ENCODE measurements at places on chromosomes 2 and 18.

DNA sequence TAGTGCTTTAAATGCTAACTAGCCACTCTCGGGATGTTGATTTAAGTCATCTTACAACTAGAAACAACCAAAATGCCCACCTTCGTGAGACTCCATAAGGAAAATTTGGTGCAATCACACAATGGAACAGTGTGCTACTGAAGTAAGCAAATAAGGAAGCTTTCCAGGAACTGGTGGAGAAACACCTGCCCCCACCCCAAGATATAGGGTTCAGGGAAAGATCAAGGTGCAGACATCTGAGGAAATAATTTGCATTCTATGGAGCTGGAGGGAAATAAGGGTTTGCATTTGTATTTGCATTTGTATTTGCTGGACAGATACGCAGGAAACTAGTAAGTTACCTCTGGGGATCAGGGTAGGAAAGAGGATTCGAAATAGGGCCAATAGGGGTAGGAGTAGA lies 90.9 kb downstream of the ACAA2 start:
- DNase-seq, result no peak

- no peak for DNase-seq
Observed at GRCh38 chr18:28204154-28204553, 27.2 kb upstream of the CDH2 start.

DNA sequence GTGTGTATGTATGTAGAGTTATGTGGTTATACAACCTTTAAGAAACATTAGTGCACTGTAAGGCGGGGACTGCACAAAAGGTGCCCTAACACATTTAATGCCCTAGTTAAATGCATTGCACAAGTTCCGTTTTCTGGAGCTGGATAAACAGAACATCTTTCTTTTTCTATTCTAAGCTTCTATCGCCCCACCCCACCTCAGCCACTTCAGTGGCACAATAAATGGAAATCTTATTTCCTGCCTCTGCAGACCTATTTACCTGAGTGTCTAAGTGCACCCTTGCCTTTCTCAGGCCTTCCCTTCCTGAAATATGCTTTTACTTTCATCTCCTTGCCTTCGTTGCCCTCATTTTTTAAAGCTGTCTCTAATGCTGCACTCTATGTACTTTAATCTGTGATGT lies 123.5 kb downstream of the TANC1 start:
- no peak for DNase-seq

- no peak for DNase-seq
Observed at GRCh38 chr2:46039543-46040303, 257.5 kb upstream of the EPAS1 start.

- DNase-seq, result no peak
Observed at GRCh38 chr18:22409445-22409844, 8.3 kb downstream of the CTAGE1 start.

DNA sequence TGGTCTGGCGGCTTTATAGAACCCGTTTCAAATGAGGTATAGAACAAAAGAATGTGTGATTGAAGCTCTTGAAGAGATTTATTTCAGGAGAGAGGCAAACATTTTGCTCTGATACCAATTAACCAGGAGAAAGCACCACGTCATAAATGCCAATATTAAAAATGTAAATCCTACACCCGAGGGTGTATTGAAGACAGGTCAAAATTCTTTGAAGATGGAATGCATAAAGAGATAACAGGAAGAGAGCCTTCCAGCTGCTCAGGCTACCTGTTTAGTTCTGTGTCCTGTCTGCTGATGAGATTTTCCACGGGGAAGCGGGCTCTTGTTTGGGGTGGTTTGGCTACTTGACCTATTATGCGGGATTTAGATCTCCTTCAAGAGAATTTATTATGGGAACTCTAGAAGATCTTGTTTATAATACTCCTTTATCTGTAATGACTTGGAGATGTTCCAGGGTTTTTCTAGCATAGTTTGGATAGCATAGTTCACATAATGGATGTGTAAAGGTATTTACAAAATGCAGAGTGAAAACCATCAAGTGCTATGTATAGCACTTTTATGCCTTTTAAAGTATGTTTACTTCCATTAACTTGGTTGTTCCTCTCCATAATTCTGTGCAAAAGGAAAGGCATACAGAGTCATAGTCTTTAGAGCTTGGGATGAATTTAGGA lies 204.5 kb upstream of the SPRED2 start:
- no peak for DNase-seq

GRCh38 chr2:207692206-207693065 lies 19.0 kb upstream of the CCNYL1 start:
- peak; percentile 35 for DNase-seq

- no peak for DNase-seq
Observed at GRCh38 chr2:74532222-74532621, 2.5 kb downstream of the HTRA2 start.

- DNase-seq, result no peak
Observed at GRCh38 chr18:78514910-78515670, 464.5 kb upstream of the SALL3 start.

DNA sequence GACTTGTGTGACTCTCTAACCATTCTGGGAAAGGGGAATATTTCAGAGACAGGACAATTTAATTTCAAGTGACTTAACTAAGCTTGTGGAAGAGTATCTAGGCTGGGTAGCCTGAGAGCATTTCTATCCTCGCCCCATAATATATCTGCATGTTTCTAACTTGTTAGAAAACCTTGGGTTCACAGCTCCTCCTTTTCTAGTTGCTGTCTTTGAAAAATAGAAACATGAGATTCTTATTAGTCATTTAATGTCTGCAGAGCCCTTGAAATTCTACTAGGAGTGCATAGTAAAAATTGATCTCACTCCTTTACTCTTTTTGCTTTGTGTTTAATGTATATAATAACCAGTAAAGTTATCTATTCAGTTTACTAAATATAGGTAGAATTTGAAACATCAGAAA lies 22.4 kb downstream of the CTLA4 start:
- DNase-seq, result no peak

DNA sequence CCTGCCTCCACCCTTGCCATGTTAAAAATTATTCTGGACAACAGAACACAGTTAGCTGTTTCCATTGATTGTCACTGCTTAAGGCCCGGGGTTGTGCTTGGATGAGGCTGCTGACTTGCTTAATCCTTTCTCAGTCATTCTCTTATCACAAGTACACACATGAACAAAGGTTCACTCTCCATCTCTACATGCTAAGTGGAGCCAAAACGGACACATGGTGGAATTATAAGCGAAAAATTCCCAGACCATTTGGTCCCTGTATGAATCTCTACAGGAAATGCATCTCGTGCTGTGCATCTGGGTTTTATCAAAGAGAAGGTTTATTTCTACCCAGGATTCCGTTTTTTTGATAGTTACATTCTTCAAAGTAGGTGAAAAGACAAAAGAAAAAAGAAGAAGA lies 177.5 kb upstream of the ETAA1 start:
- DNase-seq, result no peak

DNA sequence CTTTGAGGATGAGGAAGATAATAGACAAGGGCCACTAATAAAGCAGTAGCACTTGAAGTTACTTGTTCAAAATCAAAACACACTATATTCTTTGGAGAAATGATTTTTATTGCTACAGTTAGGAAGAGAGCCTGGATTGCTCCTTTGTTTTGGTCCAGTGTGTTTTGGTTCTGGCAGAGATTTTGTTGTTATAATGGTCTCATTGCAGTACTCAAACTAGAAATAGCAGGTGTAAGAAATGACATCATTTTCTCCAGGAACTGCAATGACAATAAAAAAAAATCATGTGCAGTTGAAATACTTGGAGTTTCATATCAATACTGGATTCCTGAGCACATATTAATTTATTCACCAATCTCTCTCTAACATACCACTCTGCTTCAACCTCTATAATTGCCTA lies 490.3 kb downstream of the CCDC85A start:
- no peak for DNase-seq

- no peak for DNase-seq
Observed at GRCh38 chr2:67604360-67604759, 207.2 kb downstream of the ETAA1 start.

- DNase-seq, result no peak
Observed at GRCh38 chr2:84779781-84780180, 101.1 kb downstream of the TRABD2A start.

DNA sequence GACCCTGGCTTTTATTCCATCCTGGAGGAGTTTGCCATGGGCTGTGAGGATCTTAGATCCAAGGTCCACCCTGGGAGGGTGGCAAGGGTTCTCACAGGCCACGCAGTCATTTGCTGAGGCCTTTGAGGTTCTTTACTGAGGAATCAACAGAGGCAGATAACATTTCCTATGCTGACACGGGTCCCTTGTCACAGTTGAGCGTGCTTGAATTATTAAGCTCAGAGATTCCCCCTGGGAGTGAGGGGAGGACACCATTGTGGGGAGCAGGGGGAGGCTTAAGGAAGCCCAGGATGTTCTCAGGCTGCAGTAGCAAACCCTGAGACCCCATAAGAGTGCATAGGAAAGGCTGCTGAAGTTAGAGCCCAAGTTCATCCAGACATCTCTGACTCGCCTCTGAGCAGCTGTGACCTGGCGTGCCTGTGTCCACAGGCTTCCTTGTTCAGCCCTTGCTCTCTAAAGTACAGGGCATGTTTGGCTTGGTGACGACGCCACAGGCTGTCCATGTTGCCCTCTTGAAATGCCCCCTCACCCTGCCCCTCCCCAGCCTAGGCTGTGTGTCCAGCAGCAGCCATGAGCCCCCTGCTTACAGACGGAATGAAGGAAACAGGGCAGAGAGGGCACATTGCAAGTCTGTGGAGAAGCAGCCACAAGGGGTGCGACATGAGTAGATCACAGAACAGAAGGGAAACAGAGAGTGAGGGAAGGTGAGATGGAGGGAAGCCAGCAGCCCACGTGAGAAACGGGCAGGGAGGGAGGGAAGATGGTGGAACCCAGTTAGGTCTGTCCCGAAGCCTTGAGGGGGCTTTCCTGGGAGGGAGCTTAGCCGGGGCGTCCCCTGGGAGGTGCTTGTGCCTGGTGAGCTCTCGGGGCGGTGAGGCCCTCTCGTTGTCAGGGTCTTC lies 34.0 kb downstream of the NAPG start:
- no peak for DNase-seq

DNA sequence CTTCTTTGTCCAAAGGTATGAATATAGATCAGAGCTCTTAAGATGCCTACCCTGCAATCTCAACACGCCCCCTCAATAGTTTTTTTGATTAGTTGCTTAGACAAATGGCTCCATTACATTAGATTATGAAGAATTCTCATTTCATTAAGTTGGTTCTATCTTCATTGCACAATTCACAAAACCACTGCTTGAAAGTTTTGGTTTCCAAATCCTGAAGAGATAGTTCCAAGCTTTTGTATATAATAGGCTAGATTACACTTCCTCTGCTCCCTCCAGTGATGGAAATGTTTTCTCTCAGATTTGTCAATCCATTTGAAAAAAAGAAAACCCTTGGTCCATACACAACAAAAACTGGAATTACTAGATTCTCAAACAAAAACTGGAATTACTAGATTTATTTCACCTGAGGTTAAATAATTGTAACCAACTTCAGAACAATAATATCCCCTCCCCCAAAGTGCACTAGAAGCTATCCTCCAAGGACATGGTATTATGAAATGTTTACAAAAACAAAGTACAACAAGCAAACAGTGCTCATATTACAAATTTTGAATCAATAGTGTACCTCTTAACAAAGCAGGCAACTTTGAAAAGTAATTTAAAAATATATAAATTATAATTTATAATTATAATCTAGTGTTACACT lies 6.8 kb upstream of the TLK1 start:
- no peak for DNase-seq

GRCh38 chr2:119205001-119205706 lies 18.5 kb upstream of the STEAP3 start:
- no peak for DNase-seq

- no peak for DNase-seq
Observed at GRCh38 chr2:150178591-150178990, 308.9 kb downstream of the RND3 start.

DNA sequence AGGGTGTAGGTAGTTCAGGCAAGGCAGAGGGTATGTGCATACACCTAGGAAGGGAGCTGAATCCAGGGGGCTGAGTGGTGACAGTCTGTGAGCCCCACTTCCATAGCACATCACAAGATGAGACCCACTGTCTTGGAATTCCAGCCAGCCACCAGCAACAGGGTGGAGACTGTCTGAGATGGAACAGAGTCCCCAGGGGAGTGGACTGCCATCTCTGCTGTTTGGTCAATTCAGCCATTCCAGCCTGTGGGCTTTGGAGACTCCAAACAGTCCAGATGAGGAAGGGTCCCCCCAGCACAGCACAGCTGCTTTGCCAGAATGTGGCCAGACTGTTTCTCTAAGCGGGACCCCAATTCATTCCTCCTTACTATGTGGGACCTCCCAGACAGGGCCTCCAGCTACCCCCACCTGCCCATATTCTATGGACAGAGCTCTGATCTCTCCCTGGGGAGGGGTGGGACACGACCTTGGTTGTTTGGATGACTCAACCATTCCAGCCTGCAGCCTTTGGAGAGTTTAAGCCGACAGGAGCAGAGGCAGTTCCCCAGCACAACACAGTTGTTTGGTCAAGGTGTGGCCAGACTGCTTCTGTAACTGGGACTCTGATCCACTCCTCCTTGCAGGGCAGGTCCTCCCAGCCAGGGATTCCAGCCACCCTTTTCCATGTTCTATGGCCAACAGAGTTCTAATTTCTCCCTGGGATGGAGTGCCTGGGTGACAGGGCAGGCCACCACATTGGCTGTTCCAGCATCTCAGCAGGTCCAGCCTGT lies 178.0 kb downstream of the RND3 start:
- no peak for DNase-seq

GRCh38 chr2:103445347-103445746 lies 683.5 kb downstream of the TMEM182 start:
- no peak for DNase-seq

DNA sequence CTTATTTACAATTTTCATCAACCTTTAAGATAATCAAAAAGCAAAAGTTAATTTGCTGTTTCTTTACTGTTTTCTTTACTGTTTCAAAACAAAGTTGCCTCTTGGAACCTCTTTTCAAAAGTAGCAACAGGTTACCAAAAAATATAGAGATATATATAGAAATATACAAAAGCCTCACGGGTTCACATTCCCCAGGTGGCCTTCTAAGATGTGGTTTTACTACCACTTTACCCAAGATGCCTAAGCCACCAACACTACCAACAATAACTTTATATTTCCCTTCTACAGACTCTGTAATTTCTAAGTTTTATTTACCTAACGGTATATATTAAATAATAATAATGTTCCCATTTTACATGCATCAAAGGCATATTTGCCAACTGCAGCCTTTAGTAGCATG lies 4.9 kb downstream of the CYB5A start:
- DNase-seq, result no peak

DNA sequence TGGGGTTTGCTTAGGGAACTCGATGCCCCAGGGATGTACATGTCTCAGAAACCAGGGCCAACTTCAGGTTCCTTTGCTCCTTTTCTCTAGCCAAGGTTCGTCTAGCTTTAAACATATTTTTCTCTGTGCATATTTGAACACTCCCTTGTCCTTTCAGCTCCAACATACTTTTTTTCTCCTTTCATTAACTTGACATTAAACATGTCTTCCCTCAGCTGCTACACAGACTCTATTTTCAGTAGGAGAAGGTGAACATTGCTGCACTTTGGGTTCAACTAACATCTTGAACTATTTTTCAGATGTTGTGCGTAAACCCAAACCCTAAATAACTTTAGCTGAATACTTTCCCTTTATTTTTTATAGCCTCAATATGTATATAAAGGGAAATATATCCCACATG lies 212.9 kb downstream of the MTX2 start:
- DNase-seq, result no peak

Measured in D721Med (cell line).